ENCODE measurements at places on chromosomes 11 and 22.
A peak's percentile ranks its signal among the peaks of the same experiment; 100 is the strongest.

DNA sequence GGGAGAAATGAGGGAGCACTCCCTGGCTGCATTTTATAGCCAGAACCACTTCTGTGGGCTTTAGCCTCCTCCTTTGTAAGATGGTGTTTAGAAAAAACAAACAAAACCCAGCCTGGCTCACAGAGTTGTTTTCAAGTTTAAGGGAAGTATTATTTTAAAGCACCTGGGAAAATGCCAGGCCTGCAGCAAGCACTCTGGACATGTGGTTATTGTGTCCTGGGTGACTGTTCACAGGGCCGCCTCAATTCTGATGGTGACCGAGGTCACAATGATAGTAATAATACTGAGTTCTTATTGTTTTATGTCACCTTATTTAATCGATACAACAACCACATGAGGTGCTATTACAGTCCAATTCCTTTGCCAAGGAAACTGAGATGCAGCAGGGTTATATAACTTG, 20.7 kb upstream of the SLC22A12 start:
- DNase-seq = no peak

GRCh38 chr22:25816522-25817059, 74.6 kb downstream of the MYO18B start:
- no peak for DNase-seq

DNA sequence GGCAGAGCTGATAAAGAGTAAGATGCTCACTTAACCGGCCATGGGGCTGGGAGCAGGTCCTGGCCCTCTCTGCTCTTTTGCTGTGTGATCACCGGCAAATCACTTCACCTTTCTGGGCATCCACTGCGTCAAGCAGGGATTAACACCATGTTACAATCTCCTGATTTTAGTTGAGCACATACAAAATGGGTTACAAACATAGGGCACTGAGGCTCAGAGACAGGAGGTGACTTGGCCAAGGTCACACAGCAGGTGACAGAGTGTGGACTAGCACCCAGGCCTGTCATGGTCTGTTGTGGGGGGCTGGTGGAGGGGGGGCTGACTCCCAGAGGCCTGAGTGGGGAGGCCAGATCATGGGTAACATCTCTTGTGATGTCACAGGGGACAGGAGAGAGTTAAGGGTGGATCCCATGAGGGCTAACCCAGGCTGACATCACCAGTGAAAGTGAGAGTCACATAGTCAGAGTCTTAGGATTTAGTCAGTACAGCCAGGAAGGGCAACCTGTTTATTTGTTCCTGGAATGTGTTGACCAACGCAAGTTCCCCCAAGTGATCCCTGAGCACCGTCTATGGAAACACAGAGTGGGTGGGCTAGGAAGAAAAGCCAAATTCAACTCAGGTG, 27.8 kb downstream of the GDPD5 start:
- no peak for DNase-seq

GRCh38 chr11:12042215-12042676, 33.8 kb upstream of the DKK3 start:
- no peak for DNase-seq

DNA sequence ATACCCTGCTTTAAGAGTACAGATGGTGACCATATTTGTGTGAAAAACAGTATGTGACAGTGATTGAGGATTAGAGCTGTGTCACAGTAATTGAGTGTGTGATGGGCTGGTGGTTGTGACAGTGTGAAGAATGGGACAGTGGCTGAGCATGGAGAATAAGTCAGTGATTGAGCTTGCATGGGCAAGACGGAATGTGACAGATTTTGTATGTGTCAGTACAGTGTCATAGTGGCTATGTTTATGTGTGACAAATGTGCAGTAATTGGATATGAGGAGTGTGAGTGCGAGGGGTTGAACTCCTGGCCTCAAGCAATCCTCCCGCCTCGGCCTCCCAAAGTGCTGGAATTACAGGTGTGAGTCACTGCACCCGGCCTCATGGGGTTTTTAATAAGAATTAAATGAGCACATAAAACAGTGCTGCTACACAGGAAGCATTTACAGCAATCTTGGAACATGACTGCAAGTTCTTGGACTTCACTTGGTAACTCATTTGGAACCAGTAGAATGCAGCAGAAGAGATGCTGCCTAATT, 583 bp upstream of the RRAS2 start:
- DNase-seq = no peak

GRCh38 chr11:87141980-87142514, 104.3 kb downstream of the TMEM135 start:
- DNase-seq = no peak

DNA sequence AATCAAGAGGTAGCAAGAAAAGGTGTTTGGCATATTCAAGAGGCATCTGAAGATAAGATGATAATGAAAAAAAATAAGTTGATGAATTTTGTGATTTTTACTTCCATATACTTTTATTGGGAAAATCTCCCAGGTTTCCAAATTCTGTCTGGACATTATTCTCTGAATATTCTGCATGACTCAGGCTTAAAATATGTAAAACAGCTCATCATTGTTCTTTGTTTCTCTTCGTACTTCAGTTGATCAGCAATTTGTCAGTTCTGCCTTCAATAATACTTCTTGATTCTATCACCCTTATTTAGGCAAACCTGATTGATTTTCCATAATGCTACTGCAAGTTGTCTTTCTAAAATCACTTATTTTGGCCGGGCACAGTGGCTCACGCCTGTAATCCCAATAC, 30.2 kb downstream of the GTF2H1 start:
- DNase-seq = no peak

DNA sequence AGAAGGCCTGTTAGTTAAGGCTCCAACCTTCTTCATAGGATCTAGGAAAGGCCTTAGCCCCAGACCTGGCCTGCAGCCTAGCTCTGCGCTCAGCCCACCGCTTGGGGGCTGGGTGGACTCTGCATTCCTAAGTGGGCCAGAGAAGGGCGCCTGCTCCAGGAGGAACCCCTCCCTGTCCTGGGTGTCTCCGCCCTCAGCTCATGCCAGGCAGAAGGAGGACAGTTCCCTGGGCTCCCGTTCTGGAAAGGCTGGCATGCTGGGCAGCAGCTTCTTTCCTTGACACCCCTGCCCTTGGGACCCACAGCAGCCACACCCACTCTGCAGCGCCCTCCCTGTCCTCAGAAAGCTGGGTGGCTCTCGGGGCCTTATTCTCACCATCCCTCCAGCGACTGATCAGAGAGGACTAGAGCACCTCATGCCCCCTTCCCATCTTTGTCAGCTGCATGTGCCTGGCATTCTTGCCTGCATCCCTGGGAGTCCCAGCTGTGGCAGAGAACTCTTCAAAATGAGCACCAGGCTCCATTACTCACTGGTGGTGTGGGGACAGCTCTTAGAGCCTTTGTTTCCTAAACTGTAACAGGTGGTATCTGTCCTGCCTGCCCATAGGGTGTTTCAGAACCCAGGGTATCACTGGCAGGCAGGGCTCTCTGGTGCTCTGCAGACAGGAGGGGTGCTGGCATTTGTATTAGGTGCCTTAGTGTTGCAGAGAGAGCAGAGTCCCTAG, 20.3 kb upstream of the MYRF start:
- no peak for DNase-seq

- peak; percentile 39 for DNase-seq
These were observed 627 bp downstream of the ASCL2 start for GRCh38 chr11:2269601-2270321.

GRCh38 chr11:130760515-130761125, 155.7 kb downstream of the SNX19 start:
- DNase-seq = no peak
